GM23248 (cell line): ENCODE measurements at places on chromosomes 11 and 22. TPM values are rescaled to one million over a fixed set of nuclear protein-coding genes. Genes with fewer than 3 reads are reported as not detected.

- H3K36me3 ChIP-seq, result no peaks in the 10 kb centered on the region
- no peaks in the 10 kb centered on the region for H3K4me1 ChIP-seq
- H3K27ac ChIP-seq, result no peak overlapping the region
- no peak overlapping the region for H3K4me3 ChIP-seq
These were observed 37.9 kb downstream of the FAM227A start for GRCh38 chr22:38618258-38618657.

DNA sequence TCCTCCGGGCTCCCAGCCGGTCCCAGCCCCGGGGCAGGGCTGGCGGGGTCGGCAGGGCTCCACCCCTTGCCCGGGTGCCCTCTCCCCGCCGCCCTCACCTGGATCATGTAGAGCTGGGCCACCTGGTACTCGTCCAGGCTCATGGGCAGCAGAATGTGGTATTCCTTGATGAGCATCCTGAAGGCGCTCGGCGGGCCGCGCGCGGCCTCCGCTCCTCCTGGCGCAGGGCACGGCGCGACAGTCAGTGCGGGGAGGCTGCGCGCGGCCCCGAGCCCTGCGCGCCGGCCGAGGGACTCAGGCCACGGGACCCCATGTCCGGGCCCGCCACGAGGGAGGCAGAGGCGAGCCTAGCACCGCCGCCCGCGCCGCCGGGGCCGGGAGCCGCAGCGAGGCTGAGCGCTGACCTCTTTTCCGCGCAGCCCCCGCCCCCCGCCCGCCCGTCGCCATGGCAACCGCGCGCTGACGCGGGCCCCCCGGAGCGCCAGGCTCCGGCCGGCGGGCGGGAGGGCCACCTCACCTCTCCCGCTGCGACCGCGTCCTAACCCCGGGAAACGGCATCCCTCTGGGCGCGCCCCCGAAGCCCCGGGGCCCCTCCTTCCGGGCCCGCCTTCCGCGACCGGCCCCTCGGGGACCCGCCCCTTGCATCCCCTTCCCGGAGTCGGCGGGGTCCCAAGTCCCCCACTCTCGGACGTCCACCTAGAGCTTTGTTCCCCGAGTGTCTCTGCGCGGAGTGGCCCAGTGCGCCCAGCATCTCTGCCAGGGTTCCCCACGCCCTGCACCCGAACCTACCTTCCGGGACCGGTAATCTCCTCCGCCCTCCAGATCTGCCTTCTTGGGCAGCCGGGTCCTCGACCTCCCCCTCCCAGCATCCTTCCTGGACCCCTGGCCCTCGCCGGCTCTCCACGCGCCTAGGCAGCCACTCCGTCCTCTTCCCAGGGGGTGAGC lies 886 bp downstream of the PITPNM1 start:
- DNase-seq, result peak; percentile 67
- H3K4me3 ChIP-seq, result peak overlapping the region; percentile 87
- peaks cover 13% of the 10 kb centered on the region for H3K4me1 ChIP-seq
- H3K27ac ChIP-seq, result peak overlapping the region; percentile 81
- no peaks in the 10 kb centered on the region for H3K27me3 ChIP-seq
- no peaks in the 10 kb centered on the region for H3K36me3 ChIP-seq

- H3K4me1 ChIP-seq, result peaks cover 32% of the 10 kb centered on the region
- H3K27ac ChIP-seq, result no peak overlapping the region
- no peaks in the 10 kb centered on the region for H3K27me3 ChIP-seq
- DNase-seq, result no peak
These were observed 1.4 kb downstream of the PRR5 start for GRCh38 chr22:44703255-44703870.

DNA sequence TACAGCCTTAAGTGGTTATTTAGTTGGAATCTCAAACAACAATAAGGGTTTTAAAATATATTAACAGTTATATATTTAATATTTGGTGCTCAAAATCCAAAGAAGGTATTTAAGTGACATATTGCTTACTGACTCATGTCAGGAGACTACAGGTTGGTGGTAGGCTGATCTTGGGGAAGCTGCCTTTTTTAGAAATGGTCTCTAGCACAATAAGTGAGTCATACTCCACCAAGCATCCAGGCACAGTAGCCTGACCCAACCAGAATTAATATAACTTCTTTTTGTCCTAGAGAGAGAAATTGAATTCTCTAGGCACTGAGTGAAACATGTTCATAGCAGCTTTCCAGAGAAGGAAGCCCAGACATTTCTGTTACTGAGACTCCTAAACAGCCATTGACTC lies 868.5 kb upstream of the TENM4 start:
- H3K36me3 ChIP-seq, result no peaks in the 10 kb centered on the region
- no peak overlapping the region for H3K27ac ChIP-seq
- no peaks in the 10 kb centered on the region for H3K4me1 ChIP-seq
- no peak overlapping the region for H3K4me3 ChIP-seq
- no peak for DNase-seq

- H3K4me1 ChIP-seq, result peaks cover 24% of the 10 kb centered on the region
- peak; percentile 61 for DNase-seq
- no peaks in the 10 kb centered on the region for H3K27me3 ChIP-seq
- H3K36me3 ChIP-seq, result no peaks in the 10 kb centered on the region
- peak overlapping the region; percentile 9 for H3K27ac ChIP-seq
These were observed 7.6 kb upstream of the CDC42EP1 start for GRCh38 chr22:37552524-37553163.

The RAG2 gene
- total RNA-seq, result not detected in 2 replicates

The PATE2 gene
- not detected in 2 replicates for total RNA-seq
